ENCODE measurements at places on chromosomes 6 and 20.

DNA sequence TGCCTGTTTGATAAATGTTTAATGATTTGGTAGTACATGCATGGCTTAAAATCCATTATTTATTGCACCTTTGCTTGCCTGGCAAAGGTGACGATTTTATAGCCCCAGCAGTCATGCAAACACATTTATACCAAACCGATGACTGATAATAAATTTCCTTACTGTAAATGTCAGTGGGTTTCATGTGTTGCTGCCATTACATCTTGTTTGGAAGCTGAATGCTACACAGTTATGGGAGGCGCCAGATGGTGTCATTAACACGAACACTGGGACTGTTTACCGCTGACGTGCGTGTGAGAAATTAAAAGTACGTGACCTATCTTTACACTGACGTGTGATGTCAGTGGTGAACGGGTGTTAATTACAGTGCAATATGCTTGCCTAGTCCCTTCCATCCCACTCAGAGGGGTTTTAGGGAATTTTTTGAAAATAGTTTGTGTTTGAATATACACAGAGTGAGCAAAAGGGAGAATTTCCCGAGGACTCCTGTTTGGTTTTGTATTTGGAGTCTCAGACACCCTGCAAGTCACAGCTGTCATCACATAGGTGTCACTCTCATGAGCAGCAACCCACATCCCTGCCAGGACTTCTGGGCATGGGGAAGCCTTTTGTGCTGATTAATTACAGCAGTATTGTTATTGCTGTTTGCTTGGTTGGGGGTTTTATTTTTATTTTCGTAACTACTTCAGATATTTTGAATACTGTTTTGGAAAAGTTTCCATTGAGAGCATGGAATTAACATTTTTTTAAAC, 151.8 kb upstream of the INSM1 start:
- no peak for DNase-seq

DNA sequence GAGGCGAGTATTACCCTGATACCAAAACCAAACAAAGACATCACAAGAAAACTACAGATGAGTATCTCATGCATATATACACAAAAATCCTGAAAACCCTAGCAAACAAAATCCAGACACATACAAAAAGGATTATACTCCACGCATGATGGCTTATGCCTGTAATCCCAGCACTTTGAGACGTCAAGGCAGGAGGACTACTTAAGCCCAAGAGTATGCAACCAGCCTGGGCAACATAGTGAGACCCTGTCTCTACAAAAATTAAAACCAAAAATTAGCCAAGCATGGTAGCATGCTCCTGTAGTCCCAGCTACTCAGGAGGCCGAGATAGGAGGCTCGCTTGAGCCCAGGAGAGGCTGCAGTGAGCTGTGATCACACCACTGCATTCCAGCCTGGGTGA, 32.4 kb downstream of the TRPC4AP start:
- DNase-seq: no peak

DNA sequence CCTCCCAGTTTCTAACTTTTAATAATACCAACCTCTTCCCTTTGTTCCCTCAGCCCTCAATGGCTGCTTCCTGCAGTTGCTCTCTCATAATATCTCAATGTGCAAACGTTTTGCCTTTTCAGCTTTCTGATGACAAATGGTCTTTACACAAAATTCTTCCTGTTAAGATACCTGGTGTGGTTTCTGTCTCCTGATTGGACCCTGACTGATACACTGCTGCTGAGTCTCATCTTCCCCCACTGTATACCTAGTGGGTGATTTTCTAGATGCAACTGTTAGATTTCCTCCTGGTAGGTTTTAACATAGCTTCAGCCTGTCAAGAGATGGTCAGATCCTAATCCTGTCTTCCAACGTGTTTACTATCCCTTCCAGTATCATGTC, 147.9 kb upstream of the TOP1 start:
- DNase-seq: no peak

DNA sequence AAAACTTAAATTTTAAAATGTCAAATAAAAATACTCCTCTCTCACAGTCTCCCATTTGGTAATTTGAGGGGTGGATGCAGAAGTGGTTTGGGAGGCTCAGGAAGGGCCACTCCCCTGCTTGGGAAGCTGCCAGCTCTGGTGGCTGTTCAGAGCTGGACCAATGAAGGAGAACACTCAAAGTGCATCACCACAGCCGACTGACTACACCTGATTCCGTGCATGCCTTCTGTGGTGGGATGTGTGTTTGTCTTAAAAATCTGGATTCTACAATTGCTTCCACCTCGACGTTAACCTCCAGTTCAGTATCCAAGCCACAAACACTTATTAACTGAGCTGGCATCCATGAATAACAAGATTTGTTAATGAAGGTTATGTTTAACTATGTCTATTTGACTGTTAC, 137.3 kb downstream of the FOXC1 start:
- no peak for DNase-seq

DNA sequence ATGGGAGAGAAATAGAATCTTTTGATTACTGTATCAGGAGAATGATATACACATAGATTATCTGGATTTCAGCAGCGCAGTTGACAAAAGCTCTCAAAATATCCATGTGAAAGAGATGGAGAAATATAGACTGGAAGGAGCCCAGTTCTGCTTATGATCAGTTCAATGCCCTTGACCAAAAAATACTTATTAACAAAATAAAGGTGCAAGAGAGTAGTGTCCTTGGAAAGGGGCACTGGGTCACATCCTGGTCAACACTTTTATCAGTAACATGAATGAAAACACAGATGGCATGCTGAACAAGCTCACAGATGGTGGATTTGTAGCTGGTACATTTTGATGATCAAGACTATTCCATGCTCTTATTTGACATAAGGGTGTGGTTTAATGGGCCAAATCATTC, 63.9 kb upstream of the PLEKHG1 start:
- DNase-seq: no peak

DNA sequence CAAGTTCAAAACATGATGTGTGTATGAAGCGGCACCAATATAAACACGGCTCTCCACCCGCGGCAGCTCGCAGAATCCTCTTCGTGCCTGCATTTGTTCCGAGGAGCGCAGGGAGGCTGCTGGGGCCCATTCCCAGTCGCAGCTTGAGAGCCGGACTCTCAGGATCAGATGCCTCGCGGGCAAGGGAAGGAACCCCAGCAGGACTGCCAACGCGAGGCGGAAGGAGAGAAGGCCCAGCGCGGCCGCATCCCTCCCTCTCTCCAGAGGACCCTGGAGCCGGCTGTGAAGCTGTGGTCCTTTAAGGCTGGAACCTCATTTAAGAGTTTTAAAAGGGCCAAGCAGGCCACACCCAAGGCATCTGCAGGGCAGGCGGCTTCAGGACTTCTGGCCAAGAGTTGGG, 44.2 kb upstream of the ZBP1 start:
- DNase-seq: peak; percentile 3
